CD4-positive, alpha-beta memory T cell (primary cell): ENCODE measurements at places on chromosomes 3 and 15.

DNA sequence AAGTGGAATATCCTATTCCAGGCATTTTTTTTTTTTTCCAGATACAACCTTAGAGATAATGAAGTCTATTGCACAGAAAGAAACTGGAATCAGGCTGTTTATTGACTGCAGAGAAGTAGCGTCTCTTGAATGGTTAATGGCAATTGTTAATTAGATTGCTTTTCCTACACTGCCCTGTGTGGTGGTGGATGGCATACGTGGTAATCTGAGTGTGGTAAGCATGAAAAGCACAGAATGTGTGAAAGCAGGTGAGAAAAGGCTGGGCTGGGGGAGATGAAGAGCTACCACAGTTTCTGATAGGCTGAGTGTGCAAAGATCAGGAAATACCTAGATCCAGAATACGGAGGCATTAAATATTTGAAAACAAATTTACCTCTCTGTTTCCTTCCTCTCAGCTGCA lies 486.3 kb upstream of the TBL1XR1 start:
- no peak for DNase-seq

DNA sequence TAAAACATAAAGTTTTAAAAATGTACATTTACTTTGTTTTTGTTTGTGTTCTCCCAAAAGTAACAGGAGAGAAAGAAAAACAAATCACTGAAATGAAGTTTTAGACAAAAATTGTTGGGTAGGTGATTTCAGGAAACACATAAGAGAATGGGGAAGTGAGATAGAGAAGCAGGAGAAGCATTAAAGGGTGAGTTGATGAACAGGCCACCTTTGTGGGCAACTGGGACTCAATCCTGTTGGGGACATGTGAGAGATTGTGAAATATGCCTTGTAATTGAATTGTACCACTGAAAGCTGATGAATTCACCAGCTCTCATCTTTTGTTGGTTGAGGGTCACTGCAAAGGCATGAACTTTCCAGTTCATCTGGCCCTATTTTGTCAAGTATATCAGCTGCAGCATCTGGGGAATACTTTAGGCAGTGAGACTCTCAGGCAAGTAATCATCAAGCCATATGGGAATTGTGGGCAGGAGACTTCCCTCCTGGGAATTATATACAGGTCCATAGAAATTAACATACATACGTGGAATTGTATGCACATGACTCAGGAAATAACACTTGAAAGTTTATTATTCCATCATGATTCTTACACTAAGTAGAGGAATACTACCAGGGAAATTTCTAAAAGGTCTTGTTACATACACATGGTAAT lies 181.0 kb downstream of the ZBBX start:
- DNase-seq, result no peak

DNA sequence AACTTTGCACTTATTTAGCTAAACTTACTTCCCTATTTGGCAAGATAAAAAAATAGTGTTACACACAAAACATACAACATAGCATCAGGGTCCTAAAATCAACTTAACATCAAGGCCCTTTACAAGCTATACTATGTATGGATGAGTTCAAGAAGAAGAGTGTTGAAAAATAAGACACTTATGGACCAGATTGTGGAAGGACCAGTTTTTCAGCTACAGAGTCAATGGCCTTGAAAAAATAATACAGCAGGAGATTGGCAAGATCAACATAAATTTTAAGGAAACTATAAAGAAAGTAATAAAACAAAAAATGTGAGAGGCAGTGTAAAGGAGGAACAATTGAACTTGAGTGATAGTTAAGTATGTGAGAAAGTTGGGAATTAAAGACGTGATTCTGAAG lies 66.3 kb upstream of the BBX start:
- DNase-seq, result no peak

DNA sequence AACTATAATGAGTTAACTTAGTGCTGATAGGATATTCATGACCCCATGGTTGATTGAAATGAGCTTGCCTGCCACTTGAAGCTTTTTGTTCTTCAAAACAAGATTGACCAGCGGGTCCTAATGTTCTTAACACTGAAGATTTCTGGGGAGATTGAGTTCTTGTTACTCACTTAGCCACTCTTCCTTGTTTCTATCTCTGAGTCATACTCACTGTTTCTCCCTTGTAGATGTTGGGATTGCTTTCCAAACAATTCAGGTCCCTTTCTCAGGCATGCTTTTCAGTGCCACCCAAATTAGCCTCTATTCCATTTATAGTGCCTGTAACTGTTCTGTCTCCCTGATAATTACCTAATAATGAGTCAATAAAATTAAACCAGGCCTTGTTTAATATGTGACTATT lies 517.0 kb downstream of the SQOR start:
- no peak for DNase-seq

GRCh38 chr15:32737304-32737703 lies 19.5 kb downstream of the GREM1 start:
- no peak for DNase-seq

DNA sequence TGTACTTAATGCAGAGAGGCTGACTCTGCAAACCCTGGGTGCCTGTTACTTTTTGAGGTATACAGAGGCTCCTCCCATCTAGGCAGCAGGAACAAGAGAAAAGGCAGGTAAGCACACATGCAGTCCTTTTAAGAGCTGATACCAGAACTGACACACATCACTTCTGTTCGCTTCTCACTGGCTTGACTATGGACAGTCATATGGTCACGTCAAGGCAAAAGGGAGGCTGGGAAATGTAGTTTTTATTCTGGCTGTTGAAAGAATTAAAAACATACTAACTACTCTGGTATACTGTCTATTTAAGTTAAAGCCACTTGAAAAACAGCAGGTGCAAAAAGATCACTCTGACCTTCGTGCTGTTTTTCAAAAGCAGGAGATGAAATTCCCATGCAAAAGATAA lies 218.3 kb downstream of the CTNNB1 start:
- DNase-seq, result no peak

GRCh38 chr15:60745469-60746061 lies 266.6 kb upstream of the ICE2 start:
- no peak for DNase-seq

GRCh38 chr3:140244893-140245292 lies 309.9 kb downstream of the CLSTN2 start:
- DNase-seq, result no peak

DNA sequence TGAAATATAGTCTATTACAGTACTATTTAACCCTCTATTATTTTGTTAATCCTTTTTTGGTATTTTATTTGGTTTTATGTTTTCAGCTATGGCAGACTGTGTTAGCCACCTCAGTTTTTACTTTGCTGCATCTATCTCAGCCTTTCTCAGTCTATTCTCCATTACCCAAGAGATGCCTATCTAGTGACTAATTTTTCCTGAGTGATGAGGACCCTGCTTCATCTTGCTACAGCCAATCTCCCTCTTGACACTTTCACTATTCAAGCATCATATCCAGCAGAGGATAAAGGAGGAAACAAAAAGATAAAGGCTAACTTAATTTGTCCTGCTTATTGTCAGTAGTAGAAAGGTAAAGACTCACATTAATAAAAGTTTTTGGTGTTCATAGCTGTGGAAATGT lies 141.8 kb upstream of the NECTIN3 start:
- DNase-seq, result no peak

GRCh38 chr3:150535204-150535603 lies 11.1 kb downstream of the SERP1 start:
- DNase-seq, result no peak

DNA sequence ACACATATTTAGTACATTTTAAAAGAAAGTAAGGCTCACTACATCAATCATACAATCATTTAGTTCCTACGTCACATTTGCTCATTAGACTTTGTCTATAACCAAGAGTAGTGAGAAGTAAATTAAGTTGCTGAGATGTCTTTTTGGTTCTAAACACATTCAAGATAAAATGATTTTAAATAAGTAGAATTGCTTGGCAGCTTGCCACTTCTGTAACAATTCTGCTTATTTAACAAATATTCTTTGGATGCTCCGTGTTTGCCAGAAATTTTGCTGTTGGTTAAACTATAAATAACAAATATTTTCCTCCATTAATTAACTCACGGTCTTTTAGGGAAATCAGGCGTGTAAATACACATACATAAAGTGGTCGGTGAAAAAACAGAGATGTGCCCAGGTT lies 18.3 kb downstream of the SUCNR1 start:
- DNase-seq, result no peak

- no peak for DNase-seq
Observed at GRCh38 chr15:80401456-80401855, 2.7 kb upstream of the ARNT2 start.

DNA sequence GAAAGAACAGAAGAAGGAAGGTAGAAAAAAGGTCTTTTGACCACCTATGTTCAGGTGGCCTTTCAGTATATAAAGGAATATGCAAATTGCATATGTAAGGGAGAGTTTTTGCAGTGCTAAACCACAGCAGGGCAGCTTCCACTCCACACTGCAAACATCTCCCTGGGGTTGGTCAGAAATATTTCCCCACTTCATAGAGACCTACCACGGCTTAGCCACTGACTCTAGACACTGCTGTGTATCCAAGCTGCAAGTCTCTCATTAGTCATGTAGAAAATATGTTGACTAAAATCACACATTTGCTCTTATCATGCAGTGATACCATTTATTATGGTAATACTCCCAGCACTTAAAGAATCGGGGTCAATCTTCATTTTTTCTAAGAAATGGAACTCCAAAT lies 214.9 kb upstream of the NR2F2 start:
- DNase-seq, result no peak

DNA sequence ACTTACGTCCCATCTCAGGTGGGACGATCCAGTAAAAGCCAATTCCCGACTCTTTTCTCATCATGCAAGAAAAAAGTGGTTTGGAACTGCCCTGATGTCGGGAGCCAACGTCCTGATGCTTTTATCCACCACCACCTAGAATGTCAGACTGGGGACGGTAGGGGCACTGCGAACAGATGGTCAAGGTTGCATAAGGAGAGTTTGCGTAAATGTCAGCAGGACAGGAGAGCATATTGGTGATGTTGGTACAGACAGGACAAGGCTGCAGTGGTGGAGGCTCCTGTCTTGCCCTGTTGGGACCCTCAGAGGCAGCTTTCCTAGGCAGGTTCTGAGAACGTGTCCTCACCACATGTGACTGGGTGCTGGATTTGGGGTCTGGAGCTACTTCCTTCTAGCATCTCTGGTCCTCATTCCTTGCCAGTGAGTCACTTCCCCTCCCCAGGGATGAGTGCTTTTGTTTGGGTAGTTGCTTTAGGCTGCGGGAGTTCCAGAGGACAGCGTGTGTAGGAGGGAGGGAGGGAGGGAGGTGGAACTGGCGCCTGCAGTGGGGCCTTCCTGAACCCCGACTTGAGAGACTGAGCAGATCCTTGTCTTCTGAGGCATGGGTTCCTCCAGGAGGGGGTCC lies 21.0 kb downstream of the THSD4 start:
- DNase-seq, result no peak

- DNase-seq, result no peak
Observed at GRCh38 chr3:195397524-195397923, 45.3 kb downstream of the ACAP2 start.

DNA sequence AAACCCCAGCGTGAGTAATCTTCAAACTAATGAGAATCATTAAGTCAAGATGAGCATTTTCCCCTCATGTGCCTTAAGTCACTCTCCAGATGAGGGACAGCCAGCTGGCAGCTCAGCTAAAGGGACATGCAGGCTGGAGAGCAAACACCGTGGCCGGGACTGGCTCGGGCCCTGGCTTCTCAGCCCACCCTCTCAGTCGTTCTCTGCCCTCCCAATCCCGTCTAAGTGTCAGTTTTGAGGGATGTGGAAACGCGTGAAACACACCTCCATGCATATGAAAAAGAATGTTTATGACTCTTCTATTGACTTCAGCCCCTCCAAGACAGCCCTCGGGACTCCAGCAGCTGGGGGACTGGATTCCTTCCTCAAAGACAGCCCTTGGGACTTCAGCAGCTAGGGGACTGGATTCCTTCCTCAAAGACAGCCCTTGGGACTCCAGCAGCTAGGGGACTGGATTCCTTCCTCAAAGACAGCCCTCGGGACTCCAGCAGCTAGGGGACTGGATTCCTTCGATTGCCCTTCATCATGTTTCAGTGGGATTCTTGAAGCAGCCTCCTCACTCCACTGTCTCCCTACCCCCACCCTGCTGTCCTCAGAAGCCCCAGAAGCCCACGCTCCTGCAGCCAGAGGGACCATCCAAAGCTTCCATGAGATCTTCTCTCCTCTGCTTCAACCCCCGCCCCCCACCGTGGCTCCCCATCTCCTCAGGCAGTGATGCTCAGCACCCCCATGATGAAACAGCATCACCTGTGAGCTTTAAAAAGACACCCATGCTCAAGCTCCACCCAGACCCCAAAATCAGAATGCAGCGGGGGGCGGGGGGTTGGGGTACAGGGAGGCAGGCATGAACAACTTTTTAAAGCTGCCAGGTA lies 228.9 kb downstream of the XXYLT1 start:
- no peak for DNase-seq

- no peak for DNase-seq
Observed at GRCh38 chr3:67509471-67510075, 144.8 kb downstream of the SUCLG2 start.

- no peak for DNase-seq
Observed at GRCh38 chr3:41190509-41191284, 8.6 kb upstream of the CTNNB1 start.

DNA sequence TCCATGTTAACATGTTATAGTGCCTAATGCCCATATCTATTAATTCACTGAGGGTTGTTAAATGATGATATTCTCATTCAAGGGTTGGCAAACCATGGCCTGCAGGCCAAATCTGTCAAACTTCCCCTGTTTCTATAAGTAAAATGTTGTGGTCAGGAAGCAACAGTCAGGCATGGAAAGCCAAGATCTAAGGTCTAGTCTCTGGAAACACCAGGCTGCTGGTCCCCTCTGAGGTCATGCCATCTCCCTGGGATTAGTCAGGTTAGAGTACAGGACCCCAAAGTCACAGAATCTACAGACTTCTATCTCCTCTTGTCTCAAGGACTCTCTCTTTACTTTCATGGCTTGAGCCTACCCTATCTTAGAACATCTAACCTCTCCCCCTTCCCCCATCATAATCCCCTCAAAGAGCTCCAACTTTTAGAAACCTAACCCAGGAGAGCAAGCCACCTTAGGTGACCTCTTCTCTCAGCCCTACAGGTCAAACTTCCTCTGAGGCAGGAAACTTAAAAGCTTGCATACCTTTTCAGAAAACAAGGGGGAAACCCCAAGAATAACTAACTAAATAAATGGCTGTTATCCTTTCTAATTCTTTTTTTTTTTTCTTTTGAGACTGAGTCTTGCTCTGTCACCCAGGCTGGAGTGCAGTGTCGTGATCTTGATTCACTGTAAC lies 15.3 kb upstream of the HERC1 start:
- no peak for DNase-seq

DNA sequence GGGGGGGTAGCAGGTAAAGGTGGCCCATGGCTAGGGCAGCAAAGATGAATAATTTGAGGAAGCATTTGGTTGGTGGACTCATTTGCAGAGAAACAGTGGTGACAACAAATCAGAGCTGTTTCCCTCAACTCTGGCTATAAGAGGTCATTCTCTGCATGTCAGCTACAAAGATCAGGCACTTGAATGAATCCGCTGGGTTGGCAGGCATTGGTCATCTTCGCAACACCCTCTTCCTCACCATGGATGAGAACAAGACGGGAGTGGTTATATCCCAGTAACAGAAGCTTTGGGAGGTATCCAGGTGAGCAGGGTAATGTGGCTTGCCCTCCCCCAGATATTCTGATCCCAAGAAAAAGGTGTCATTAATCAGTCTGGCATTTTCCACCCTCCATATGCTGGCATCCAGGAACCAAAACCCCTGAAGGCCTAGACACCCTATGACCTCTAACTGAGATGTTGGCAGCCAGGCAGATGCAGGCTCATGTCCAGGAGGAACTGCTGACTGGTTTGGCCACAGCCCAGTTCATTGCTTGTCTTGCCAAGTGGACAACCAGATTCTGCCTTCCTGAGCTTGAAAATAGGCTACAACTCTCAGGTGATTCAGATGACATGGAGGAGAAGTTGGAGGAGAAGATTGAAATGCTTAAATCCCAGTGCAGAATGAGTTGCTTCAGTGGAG lies 108.9 kb upstream of the TRIM42 start:
- no peak for DNase-seq

- no peak for DNase-seq
Observed at GRCh38 chr3:48187579-48188265, 495 bp downstream of the CDC25A start.
